ENCODE measurements at places on chromosomes 7 and 10.

GRCh38 chr7:50362142-50362541, 57.6 kb downstream of the IKZF1 start:
- DNase-seq = no peak

DNA sequence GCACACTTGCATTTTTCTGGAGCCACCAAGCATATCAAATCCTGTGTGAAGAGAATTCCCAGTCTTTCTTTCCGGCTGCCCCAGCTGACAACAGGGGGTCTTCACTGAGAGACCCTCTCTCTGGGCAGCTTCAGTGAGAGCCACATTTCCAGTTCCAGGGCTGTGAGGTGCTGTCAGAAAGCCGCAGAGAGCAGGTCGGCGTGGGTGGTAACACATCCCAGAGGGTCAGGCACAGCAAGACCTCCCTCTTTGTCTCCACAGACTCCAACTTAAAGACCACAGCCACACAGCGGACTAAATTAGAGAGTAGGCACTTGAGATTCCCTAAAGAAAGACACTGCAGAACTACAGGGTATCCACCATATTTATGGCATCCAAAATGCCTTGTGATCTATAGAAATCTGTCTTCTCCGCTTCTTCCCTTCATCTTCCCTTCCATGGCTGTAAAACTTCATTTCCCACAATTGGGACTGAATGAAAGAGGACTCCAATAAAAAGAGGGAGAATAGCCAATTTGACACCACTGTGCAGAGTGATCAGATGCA, 116.0 kb upstream of the C7orf33 start:
- no peak for DNase-seq

GRCh38 chr7:94216944-94217461, 177.7 kb upstream of the COL1A2 start:
- DNase-seq = no peak

- no peak for DNase-seq
Observed at GRCh38 chr7:127891144-127891543, 140.1 kb downstream of the LRRC4 start.

DNA sequence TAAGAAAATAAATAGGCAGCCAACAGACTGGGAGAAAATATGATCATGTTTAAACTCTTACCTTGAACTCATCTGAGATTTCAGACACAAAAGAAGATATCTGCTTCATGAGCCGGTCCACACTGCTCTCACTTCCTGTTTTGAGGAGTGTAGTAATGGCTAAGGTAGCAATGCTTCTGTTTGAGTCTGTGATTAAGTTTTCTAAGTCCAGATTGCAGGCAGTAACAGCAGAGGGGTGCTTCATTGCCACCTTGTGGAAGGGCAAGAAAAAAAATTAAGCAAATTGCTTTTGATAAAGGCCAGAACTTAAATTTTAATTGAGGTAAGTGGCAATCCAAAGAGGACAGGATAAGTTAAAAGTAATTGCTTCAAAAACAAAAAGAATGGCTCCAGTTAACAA, 69.1 kb downstream of the MEST start:
- DNase-seq = peak; percentile 40

DNA sequence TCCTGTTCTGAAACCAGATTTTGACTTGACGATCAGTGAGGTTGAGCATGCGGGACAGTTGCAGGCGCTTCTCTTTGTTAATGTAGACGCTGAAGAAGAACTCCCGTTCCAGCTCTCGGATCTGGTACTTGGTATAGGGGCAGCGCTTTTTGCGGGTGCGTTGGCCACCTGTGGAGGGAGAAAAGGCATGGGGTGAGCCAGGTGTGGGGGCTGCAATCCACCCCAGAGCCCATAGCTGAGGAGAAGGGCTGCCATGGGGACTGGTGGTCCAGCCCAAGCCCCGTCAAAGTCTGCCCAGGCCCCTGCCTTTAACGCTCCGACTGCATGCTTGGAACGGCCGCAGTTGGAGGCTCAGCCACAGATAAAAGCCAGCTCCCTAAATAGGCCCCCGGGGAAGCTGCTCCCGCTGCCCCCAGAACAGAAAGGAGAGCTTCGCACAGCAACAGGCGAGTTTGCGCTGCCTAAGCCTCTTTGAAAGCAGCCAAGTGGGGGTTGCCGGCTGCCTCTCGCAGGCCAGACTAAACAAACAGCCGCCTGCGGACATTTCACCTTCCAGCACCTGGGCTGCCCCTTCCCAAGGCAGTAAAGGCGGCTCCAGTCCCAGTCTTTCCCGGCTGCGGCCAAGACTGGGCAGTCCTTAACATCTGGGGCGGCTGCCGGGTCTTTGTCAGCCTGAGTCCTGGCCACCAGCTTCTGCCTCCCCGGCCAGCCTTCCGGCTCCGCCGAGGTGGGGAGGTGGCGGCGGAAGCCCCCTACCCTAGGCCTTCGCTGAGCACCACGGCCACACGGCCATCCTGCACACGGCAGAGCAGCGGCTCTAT, 2.0 kb downstream of the HOXA11 start:
- DNase-seq = no peak

- DNase-seq = no peak
Observed at GRCh38 chr7:17651341-17651740, 289.0 kb downstream of the SNX13 start.

DNA sequence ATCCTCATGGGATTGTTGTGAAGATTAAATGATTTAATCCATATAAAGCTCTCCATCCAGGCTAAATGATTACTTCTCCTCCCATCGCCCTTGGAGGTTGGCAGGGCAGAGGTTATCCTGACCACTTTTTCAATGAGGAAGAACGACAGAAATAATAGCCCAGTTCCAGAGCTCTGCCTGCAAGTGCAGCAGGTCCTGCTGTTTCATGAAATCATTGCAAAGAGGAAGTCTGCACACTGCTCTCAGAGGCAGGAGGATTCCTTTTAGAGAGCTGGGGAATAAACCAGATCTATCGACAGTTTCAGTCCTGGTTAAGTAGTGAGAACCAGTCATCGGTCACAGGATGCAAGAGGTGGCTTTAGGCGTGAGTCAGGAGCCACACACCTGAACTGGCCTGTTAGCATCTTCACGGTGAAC, 25.0 kb upstream of the CDH23 start:
- no peak for DNase-seq

GRCh38 chr10:102565793-102566192, 62.0 kb downstream of the SUFU start:
- DNase-seq = no peak

DNA sequence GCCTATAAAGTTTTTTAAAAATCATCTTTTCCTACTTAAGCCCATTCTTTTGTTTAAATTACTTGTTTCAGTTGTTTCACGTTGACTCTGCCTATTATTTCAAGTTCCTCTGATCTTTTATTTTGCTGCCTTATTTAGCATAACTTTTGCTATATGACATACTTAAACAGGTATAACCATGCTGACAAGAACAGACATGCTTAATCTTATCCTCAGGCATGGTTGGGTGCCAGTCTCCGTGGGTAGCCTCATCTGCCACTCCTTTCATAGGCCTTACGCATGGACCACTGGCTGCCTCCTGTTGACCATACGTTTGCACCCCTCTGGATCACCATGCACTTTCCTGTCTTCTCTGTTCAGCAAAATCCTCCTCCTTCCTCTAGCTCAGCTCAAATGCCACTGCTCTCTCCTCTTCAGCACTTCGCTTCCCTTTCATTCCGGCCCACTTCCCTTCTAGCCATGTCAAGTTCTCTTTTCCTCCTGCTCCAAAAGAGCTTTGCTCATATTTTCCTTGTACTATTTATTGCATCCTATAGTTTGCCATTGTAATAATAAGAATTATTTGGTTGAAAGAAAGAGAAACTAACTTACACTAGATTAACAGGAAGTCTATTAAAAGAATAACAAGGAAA, 10.0 kb upstream of the TSPAN33 start:
- DNase-seq = no peak

DNA sequence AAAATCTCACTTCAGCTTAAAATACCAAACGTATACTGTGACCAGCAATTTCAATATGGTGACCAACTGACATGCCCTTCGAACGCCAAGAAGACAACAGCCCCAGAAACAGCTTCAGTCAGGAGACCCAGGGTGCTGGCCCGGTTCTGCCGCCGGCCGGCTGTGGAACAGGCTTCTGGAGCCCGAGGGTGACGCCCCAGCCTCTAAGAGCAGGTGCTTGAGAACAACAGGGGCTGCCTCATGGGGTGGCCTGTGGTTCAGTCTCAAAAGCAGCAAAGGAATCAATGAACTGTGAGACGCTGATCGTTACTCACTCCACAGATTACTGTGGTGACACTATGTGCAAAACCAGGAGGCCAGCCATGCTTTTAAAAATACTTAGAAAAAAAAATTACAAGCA, 17.3 kb downstream of the GPER1 start:
- no peak for DNase-seq

- DNase-seq = no peak
Observed at GRCh38 chr7:107958764-107959526, 44.0 kb downstream of the LAMB1 start.

- no peak for DNase-seq
Observed at GRCh38 chr7:137476937-137477336, 133.4 kb upstream of the PTN start.

GRCh38 chr7:50205011-50205410, 99.5 kb upstream of the IKZF1 start:
- no peak for DNase-seq

DNA sequence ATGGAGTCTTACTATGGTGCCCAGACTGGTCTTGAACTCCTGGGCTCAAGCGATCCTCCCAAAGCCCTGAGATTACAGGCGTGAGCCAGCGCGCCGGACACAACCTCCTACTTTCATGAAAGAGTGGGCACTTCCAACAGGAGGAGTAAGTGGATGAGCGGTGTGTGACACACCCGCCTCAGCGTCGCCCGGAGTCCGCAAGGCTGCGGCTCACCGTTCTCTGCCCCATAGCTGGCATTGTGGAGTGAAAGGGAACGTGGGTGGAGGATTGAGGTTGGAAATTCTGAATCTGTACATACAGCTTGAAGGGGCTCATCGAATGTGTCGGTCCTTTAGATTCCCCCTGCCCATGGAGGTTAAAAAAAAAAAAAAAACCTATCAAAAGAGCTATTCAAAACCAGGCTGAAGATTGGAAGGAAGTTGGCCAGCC, 524 bp upstream of the PRXL2A start:
- no peak for DNase-seq

Measured in NCI-H187 treated with DMSO at 0.1 percent for 48 hours (cell line).